Spinal cord (tissue), 10 donors: ENCODE measurements at places on chromosomes 6 and 20. TPM values are rescaled to one million over a fixed set of nuclear protein-coding genes. Genes with fewer than 3 reads are reported as not detected.

NHLRC1 gene
- 2.7 TPM for polyA plus RNA-seq

DNA sequence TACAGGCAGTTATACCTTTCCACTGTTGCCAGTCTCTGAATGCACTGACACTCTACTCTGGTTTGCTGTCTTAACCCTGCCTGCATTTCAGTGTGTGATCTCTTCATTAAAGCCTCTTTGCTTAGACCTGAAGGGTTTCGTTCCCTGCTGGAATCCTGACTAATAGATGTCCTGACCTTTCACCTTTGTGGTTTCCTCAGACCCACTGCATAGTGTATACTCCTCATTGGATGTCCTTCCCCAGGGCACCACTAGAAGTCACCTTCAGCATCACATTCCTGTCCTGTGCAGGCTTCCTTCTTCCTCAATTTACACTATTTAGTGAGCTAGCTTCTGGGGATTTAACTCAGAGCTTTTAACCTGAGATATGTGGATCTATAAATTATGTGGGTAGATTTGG, 120.6 kb downstream of the RCAN2 start:
- DNase-seq = no peak

DNA sequence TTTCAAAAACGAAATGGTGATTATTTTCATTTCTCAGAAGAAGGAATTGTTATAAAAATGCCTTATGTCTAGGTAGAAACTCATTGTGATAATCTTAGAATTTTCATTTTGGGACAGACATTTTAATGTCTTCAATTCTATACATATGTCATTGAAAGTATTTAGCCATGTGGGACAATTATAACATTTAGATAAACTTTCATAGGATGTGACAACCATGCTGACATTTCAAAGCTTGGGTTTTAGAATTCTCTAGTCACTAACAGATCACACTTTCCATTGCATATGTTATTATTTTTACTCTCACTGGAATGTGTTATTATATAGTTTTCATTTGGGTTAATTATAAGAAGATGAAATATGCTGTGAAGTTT, 4.9 kb downstream of the TAGAP start:
- DNase-seq = no peak

GRCh38 chr20:63751471-63752271, 12.1 kb downstream of the SLC2A4RG start:
- no peak for DNase-seq

- DNase-seq = no peak
These were observed 421.4 kb upstream of the NRSN1 start for GRCh38 chr6:23704479-23705052.

DNA sequence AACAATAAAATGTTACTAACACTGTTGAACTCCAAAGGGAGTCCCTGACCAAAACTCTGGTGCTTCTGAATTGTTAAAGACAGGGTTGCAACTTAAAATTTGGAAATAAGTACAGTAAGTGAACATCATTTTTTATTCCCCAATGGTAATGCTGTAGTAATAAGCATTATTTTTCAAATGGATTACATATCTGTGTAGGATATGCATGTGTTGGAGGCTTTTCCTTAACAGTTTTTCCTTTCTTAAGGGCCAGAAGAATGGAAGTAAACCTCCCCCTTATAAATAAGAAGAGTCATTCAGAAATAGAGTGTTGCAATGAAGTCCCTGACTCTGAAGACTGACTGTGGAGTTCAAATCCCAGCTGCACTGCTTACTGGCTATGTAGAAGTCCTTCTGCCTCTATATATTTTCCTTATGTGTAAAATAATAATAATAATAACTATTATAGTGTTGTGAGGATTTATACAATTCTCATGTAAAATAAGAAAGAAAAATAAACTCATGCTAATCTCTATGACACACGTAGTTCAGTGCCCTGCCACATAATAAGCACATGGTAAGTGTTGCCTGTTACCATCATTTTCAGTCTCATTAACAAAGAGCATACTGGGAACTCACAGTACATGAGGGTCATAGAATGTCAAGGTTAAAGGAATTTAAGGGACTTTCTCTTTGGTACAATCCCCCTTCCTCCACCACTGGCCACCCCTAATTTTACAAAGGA, 129.8 kb upstream of the SMLR1 start:
- DNase-seq = no peak
